ENCODE measurements at places on chromosomes 1 and 21. TPM values are rescaled to one million over a fixed set of nuclear protein-coding genes. Genes with fewer than 3 reads are reported as not detected.
A peak's percentile ranks its signal among the peaks of the same experiment; 100 is the strongest.

Gene LEPR
- total RNA-seq, result 2.2 TPM

Gene OR10Z1
- total RNA-seq, result not detected

Gene ZMYND12
- total RNA-seq, result 0.47 TPM

Gene DNASE2B
- total RNA-seq, result not detected

DNA sequence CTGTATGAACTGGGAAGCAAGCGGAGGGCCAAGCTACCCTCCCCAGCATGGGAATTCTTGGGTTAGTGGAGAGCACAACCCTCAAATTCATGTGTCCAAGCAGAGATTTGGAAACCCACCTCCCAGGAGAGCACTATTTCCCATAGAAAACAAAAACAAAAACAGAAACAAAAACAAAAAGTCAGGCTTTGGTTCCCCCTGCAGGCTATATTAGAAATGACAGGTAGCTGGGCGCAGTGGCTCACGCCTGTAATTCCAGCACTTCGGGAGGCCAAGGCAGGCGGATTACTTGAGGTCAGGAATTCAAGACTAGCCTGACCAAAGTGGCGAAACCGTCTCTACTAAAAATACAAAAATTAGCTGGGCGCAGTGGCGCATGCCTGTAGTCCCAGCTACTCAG lies 10.8 kb downstream of the MINDY1 start:
- DNase-seq, result no peak

- no peak for DNase-seq
Measured at GRCh38 chr1:16118706-16119105, 37.2 kb downstream of the EPHA2 start.

- DNase-seq, result no peak
Measured at GRCh38 chr1:64921771-64922170, 44.6 kb downstream of the JAK1 start.

DNA sequence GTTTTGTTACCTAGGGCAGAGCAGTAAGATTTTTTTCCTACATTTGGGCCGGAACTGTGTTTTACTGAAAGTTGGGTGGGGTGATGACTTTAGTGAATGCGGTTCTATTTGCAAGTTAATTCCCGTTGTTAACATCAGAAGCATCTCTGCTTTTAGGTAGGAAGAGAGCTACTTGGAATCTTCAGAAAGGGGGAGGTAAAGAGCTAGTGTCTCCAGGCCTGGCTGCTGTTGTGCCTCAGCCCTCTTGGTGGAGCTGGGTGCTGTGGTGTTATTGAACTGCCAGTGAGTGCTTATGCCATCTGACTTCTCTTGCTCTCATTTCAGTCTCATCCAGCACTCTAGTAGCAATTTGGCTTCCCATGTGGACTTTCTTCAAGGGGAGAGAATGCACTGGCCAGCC lies 3.4 kb downstream of the KDM4A start:
- no peak for DNase-seq

- DNase-seq, result peak; percentile 75
Measured at GRCh38 chr1:8962812-8963530, 17.3 kb downstream of the CA6 start.

GRCh38 chr1:167186771-167187170 lies 33.9 kb upstream of the POU2F1 start:
- no peak for DNase-seq

DNA sequence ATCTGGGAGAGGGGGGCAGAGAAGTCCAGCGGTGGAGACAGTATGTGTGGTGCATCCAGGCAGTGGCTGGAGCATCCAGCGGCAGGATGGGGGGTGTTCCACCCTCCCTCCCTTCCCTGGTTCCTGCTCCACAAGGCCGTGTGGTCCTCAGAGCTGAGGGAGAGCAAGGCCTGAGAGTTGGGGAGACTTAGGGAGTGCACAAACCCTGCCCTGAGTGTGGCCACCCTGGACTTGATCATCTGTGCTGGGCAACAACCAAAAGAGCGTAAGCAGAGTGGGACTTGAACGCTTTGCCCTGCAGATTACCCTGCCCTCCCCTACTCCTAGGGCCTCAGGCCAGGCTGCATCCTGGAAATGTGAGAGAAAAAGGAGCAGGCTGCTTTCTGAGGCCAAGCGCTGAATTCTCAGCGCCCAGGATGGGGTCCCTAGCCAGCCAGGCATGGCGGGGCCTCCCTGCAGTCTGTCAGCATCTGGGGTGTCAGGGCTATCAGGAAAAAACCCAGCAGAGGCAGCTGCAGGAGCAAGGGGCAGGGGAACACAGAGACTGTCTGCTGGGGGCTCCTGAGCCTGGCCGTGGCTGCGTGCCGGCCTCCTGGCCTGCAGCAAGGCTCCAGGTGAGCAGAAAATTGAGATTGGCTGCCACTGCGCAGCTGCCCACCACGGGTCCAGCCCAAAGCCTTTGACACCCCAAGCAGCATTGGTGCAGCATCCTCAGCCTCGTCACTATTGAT lies 266.2 kb downstream of the NPHP4 start:
- no peak for DNase-seq

DNA sequence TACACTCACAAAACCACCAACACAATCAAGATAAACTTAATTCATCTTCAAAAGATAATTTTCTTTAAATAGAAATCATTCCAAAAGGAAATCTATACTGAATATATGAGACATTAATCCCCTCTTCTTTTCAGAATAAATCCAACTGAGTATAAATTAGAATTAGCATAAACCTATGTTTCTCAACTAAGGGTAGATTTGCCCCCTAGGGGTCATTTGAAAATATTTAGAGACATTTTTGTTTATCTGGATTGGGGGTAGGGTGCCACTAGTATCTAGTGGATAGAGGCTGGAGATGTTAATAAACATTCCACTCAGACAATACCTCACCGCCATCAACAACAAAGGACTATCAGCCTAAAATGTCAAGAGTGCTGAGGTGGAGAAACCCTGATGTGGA lies 6.5 kb upstream of the TNFSF4 start:
- DNase-seq, result no peak

DNA sequence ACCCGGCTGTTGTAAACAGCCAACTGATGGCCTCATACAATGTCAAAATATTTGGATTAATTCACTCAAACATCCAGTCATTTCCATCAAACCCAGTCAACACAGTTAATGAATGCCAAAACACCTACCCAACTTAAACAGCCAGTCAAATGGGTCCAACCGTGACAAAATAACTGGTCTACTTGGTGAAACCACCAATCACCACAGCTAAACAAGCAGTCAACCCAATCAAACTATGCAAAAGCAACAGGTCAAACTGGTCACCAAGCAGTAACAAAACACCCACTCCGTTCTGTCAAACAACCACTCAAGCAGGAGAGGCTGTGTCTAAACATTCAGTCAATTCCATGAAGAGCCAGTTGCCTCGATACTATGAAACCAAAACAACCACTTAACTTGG lies 119.2 kb downstream of the FOXD2 start:
- DNase-seq, result no peak

GRCh38 chr21:43031121-43031619 lies 44.5 kb downstream of the CBS start:
- DNase-seq, result no peak

Measured in activated naive CD8-positive, alpha-beta T cell treated with anti-CD3 and anti-CD28 coated beads for 36 hours (primary cell).